ENCODE measurements at places on chromosomes 3 and 15.

GRCh38 chr3:47000922-47001730 is 21.7 kb downstream of the NBEAL2 start:
- no peak for DNase-seq

DNA sequence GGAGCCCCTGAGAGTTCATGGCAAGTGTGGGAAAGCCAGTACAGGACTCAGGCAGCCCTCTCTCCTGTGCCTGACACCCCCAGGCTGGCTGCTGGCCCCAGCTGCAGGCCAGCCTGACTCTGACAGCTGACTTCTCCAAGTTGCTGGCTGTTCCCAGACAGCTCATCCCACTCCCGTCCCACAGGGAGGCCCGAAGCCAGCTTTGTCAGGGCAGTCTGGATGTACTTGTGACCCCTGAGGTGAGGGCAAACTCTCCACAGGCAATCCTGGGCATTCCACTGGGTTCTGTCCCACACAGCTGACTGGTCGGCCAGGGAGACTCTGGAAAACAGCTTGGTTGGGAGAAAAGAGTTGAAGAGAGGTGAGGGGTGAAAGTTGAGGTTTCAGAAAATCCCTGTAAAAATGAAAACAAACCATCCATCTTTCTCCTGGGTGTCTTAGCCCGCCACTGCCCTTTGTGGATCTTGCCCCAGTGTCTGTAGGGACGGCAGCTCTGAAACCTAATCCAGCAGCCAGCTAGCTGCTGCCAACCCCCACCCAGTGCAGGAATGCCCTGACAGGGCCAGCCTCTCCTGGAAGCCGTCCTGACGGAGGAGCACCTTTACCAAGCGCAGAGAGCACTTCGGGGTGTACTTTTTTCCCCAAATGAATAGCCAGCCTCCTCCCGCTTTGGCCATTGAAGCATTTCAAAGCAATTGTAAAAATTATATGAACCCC is 87.9 kb downstream of the DNAJB8 start:
- peak; percentile 52 for DNase-seq

- DNase-seq: no peak
Measured at GRCh38 chr3:178342111-178342510, 194.1 kb upstream of the KCNMB2 start.

DNA sequence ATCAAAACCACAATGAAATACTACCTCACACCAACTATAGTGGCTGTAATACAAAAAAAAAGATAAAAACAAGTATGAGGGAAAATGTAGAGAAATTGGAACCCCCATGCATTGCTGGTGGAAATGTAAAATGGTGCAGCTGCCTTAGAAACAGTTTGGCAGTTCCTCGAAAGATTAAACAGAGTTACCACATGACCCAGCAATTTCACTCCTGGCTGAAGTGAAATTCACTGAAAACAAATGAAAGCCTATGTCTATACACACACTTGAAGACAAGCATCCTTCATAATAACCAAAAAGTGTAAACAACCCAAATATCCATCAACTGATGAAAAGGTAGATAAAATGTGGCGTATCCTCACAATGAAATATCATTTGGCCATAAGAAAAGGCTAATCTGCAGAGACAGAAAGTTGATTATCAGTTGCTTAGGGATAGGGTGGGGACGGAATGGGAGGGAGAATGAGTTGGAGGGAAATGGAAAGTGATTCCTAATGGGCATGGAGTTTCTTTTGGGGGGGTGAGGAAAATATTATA is 20.1 kb upstream of the RASA2 start:
- no peak for DNase-seq

DNA sequence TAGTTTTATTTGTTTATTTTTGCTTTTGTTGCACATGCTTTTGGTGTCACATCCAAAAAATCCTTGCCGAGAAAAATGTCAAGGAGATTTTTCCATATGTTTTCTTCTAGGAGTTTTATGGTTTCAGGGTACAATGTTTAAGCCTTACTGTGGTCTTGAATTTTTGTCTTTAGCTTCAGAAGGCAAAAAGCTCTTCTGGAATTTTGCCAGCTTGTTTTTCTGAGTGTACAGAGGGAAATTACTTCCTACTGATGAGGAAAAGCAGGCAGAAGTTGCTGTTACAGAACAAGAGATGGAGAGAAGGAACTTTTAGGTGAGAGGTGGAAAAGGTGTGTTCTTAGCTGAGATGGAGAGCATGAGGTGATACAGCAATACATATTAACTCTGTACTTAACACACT is 59.6 kb downstream of the UBE2E2 start:
- no peak for DNase-seq

DNA sequence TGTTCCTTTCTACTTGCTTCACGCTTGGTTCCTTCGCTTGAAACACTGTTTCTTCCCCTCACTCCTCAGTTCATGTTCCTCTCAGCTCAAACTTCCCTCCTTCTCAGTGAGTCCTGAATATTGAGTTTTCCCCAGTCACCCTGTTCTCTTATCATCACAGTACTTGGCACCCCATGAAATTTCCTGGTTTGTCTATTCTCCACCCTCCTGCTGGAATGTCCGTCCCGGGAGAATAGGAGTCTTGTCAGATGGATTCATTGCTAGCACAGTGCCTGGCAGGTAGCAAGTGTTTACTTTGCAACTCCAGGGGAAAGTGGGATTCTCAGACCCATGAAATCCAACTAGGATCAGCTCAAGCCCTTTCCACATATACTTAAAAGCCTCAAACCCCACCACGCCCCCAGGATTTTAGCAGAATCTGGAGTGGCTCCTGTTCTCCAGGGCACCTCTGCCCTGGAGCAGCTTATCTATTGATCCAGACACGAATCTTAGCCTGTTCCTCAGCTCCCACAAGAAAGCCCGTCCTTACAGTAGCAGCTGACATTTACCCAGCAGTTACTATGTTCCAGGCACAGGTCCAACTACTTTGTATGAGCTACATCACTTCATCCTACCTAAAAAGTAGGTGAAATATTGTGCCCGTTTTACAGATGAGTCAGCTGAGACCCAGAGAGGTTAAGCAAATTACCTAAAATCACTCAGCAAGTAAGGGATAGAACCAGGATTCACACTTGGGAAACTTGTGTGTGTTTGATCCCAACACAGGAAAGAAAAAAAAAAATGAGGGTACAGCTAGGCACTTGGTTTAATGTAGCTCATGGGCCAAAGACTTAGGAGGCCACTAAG is 36.8 kb upstream of the MAP3K13 start:
- no peak for DNase-seq

GRCh38 chr3:101270149-101270548 is 50.2 kb downstream of the IMPG2 start:
- DNase-seq: no peak

DNA sequence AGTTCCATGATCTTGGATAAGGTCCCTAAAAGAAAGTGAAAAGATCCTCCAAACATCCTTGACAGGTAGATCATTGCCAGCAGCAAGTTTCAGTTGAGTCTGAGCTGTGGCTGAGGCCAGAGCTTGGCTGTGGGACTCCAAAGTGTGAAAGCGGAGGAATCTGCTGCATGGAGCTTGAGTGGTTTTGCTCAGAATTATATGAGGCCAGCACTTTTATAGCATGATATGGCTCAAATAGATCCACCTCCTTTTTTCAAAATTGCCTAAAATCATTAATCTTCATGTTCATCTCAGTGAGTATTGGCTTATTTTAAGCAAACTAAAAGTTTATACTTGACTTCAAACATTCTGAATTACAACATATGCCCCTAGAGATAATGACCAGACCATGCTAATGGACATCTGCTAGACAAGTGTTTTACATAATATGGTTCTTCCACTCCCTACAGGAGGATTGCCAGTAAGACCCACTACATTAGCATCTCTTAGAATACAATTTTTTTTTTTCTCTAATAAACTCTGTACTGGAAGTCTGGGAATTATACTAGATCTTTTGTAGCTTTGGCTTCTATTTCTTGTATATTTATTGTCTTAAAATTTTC is 368.1 kb downstream of the ZPLD1 start:
- no peak for DNase-seq

GRCh38 chr3:81550415-81550814 is 211.0 kb downstream of the GBE1 start:
- DNase-seq: no peak

DNA sequence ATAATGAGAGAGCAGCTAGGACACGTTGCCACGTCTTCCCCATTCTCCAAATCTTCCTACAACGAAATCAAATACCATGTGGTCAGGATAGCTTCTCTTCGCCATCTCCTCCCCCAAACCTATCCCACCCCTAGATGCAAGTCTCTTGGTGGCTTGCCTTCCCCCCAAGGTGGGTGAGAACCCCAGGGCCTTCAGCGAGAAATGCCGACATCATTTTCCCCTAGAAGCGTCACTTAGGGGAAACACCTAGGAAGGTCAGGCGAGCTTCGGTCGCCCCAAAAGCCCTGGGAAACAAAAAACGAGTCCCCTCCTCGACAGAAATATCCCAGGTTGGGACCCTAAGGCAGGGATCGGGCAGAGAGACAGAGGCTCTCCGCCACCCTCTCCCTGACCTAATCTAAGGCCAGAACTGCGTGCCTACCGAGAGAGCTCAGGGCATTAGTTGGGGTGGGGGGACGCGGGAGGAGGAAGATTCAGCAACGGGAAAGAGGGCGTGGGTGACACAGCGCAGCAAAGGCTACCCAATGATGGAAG is 502 bp downstream of the DPH3 start:
- no peak for DNase-seq

- DNase-seq: no peak
Measured at GRCh38 chr3:36864180-36865053, 80.4 kb downstream of the TRANK1 start.

- no peak for DNase-seq
Measured at GRCh38 chr3:178483704-178484103, 52.5 kb upstream of the KCNMB2 start.

DNA sequence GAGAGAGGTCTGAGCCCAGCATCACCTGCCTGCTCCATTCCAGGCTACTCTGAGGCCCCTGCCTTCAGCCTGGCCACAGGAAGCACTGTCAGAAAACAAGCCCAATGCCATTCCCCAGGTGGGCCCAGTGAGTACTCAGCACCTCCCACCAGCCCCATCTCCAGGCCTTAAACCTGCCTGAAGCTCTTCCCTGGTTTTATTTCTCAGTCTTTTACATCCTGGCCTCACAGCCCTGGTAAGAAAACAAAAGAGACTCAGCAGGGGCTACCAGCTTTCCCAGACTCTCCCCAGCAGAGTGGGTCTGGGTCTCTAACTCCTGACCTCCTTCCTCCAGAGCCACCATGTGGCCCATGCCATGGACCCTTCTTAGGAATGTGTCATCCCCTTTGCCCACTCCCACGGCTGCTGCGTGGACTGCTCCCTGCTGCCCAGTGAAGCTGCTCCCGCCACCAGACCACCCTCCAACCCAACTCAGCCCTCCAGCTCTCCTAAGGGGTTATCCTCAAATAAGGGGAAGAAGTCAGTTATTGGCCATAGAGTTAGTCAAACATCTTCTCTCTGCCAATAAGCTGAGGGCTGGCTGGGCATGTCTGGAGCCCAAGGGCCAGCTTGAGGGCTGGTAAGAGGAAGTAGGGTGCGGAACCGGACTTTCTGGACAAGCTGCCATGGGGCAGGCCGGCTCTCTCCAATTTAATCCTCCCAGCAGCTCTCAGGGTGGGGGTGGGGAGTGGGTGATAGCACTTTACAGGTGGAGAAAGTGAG is 116.7 kb upstream of the LINGO1 start:
- no peak for DNase-seq

- no peak for DNase-seq
Measured at GRCh38 chr3:33537133-33537532, 96.9 kb upstream of the UBP1 start.

DNA sequence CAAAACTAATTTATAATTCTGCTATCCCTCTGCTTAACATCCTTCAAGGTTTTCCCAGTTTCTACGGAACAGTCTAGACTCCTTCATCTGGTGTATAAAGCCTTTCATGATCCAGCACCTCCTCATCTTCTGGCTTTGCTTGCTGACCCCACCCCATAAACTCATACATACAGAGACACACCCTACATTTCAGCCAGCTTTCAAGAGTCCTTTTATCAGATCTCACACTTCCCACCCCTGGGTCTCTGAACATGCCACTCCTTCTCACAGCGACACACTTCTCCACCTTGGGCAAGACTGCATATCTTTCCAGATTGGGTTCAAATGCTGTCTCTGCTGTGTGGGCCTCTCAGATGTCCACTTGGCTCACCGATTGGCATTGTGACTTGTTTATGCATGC is 166.8 kb upstream of the LPP start:
- DNase-seq: no peak

DNA sequence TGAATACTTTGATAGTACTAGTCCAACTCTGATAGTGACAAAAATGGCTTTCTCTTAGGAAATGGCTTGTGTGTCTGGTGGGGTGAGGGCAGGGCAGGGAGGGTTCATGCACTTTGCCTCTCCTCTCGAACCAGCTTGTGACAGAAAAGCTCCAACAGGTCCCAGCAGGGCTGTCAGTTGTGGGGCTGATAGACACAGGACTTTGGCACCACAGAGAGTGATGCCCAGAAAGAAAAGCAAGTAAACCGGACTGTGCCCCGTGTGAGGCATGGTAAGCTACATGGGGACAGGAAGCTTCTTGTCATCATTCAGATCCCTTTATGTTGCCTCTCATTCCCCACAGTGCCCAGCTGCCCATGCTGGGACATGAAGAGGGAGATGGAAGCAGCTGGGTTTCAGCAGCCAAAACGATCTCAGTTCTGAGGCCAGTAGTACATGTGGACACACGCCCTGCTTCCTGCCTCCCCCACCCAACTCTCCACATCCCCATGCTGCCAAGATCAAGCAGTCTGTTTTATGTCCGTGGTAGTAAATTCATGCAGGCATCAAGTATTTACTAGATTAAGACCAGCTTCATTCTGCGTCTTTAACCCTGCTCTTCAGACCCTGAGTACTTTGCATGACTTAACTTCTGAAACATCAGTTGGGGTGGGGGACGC is 29.7 kb upstream of the LIPC start:
- DNase-seq: no peak

- peak; percentile 51 for DNase-seq
Measured at GRCh38 chr3:142850395-142851023, 38.4 kb downstream of the PCOLCE2 start.

GRCh38 chr3:21017115-21017852 is 733.7 kb downstream of the ZNF385D start:
- DNase-seq: no peak

GRCh38 chr15:27645672-27646071 is 453.4 kb downstream of the OCA2 start:
- DNase-seq: no peak

- no peak for DNase-seq
Measured at GRCh38 chr15:71623111-71623510, 187.2 kb upstream of the NR2E3 start.
